ENCODE measurements at places on chromosomes 6 and 20.

DNA sequence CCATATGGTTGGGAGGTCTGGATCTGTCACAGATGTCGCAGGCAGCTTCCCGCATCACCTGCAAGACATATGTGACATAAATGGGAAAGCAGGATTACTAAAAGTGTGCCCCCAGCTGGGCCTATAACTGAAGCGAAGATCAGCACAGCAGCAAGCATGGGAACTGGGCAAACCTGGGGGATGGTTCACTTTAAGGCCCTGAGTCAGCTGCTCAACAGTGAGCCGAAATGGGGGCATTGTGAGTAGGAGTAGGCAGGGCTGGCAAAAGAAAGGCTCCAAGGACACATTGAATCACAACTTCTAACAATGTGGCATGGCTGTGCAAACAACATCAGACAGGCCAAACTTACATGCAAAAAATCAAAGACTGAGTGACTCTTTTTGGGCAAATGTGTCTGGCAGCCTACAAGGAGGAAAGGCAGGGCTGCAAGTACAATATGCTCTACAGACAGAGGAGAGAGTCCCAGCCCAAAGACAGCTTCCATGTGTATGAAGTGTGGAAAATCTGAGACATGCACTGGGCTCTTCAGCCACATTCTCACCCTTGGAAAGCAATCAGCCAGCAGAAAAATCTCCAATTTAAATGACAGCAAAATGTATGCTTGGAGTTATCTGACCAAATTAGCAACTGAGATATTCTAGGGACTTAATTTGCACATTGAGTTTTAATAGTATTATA is 531.0 kb upstream of the MMS22L start:
- H3K4me3 ChIP-seq = no peak overlapping the region
- H3K27me3 ChIP-seq = no peaks in the 10 kb centered on the region
- no peaks in the 10 kb centered on the region for H3K4me1 ChIP-seq
- no peak for DNase-seq
- H3K36me3 ChIP-seq = no peaks in the 10 kb centered on the region

DNA sequence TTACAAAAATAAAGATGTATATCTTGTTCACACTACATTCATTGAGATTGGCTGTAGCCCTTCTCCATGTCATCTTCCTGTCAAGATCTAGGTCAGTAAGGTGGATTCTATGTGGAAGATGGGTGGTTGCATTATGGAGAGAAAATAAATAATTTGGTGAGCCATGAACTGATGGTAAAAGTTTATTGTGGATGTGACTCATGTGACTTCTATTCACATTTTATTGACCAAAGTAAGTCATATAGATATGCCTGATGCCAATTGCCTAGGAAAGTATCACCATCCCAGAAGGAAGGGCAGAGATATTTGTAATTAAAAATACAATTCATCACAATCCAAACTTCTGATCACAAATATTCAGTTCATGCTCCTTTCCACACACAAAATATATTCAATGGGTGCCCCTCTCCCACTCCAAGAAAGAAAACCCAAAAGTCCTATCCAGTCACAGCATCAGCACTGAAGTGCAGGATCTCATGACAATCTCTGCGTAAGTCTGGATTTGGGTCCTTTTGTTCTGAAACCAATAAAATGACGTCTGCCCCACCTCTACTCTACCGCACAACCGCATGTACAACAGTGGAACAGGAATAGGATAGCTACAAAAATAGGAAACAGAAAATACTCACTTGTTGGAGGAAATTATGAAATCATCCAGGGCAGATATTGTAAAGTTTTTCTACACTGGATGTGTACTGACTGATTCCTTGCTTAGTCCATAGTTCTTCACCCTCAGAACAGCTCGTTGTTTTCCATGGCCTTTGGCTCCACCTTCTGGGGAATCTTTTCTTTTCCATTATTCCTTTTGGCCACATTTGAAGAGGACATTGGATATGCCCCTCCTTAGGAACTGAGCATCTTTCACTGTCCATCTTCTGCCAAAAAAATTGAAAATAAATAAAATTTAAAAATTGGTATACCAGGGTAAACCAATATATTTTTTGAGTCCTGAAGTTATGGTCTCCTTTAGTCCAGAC is 16.1 kb upstream of the SLC17A3 start:
- H3K4me3 ChIP-seq = no peak overlapping the region
- no peak overlapping the region for H3K27ac ChIP-seq
- peaks cover 8% of the 10 kb centered on the region for H3K4me1 ChIP-seq
- H3K36me3 ChIP-seq = no peaks in the 10 kb centered on the region
- DNase-seq = no peak

DNA sequence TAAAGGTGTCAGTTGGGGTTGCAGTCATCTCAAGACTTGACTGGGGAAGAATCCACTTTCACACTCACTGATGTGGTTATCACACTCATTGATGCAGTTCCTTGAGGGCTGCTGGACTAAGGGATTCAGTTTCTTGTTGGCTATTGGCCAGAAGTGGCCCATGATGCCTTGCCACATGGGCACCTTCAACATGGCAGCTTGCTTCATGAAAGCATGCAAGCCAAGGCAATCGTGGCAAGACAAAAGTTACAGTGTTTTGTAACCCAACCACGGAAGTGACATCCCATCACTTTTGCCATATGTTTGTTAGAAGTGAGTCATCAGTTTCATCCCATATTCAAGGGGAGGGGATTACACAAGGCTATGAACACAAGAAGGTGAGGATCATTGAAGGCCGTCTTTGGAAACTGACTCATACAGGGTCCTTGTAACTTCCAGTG is 3.8 kb upstream of the RANBP9 start:
- no peak overlapping the region for H3K4me3 ChIP-seq
- H3K36me3 ChIP-seq = peaks cover 10% of the 10 kb centered on the region
- H3K27ac ChIP-seq = peak overlapping the region; percentile 63
- H3K4me1 ChIP-seq = peaks cover 31% of the 10 kb centered on the region
- DNase-seq = peak; percentile 50
- H3K27me3 ChIP-seq = no peaks in the 10 kb centered on the region

DNA sequence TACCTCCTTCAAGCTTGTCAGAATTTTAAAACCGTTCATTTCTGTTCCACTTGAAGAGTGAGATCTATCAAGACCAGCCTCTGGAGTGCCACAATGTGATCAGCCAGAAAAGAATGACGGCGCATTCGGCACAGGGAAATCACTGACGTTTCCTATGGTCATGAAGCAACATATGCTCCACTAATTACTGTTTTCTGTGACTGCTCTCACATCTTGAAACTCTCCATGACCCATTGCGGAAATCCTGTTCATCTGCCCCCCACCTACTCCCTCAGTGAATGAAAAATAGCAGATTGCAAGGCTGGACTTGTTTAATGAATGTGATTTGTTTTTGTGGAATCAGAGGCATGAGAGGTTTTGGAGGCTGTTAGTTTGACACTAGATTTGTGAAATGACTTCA is 53.2 kb downstream of the SAMD5 start:
- H3K4me1 ChIP-seq = no peaks in the 10 kb centered on the region
- no peak overlapping the region for H3K4me3 ChIP-seq
- H3K27me3 ChIP-seq = no peaks in the 10 kb centered on the region
- no peak overlapping the region for H3K27ac ChIP-seq

GRCh38 chr20:23683281-23683680 is 5.6 kb downstream of the CST4 start:
- H3K4me1 ChIP-seq = no peaks in the 10 kb centered on the region
- H3K27me3 ChIP-seq = no peaks in the 10 kb centered on the region
- DNase-seq = no peak
- H3K4me3 ChIP-seq = no peak overlapping the region
- no peaks in the 10 kb centered on the region for H3K36me3 ChIP-seq
- no peak overlapping the region for H3K27ac ChIP-seq

DNA sequence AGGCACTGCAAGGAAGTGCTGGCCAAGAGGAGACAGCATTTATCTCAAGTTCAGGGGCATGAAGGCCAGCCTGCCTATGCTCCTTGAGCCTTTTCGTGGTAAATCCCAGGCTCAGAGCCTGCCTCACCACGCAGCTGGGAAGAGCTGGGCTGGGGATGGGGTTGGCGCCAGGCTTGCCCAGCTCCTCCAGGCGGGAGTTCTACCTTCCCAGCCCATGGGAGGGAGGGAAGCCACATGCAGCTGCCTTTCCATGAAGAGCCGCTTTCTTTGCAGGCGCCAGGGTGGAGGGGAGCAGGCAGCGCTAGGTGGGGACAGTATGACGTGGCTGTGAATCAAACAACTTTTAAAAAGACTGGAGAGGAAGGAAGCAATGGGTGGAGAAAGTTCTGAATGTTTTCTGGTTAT is 19.5 kb upstream of the SIRT5 start:
- H3K4me1 ChIP-seq = no peaks in the 10 kb centered on the region
- no peaks in the 10 kb centered on the region for H3K36me3 ChIP-seq
- DNase-seq = no peak
- H3K27me3 ChIP-seq = peaks cover 28% of the 10 kb centered on the region
- H3K4me3 ChIP-seq = no peak overlapping the region

- peak overlapping the region; percentile 57 for H3K27ac ChIP-seq
- DNase-seq = no peak
- no peaks in the 10 kb centered on the region for H3K27me3 ChIP-seq
- peaks cover 50% of the 10 kb centered on the region for H3K4me1 ChIP-seq
- H3K36me3 ChIP-seq = peaks cover 17% of the 10 kb centered on the region
- no peak overlapping the region for H3K4me3 ChIP-seq
Observed at GRCh38 chr6:39214120-39214813, 15.0 kb downstream of the KCNK5 start.

DNA sequence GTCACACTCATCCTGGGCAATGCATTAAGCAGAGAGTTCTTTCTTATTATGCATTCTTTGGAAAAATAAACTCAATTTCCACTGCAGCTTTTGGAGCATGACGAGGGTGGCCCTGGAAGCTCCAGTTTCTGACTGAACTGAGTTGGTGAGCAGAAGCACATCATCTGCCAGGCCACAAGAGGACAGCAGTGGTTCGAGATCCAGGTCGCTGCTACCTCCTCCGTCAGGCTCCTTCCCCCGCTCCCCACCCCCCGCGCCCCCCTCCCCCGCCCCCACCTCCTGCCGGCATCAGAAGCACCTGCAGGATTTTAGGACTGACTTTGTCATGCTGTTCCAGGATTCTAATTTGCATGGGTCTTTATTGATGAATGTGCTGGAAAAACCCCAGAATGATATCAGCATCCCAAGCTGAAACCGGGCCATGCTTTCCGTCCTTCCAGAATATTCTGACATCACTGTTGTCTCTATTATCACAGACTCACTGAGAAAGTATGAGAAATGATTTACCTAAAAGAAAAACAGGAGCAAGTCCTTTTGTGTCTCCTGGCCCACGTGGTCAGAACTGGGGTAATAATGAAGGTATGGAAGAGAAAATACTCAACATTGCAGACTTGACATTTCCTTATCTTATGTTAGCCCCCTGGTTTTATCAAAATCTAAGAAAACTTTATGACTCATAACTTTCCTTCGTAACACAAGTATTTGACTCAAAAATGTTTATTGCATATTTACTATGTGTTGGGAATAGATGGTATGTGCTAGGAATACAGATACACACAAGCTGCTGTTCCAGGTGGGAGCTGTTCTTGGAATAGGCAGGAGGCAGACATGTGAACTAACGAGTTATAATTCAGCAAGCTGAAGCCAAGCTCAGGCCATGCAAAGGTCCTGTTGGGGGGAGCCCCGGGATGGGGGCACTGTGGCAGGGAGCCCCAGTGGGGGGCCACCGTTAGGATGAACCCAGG is 220.2 kb upstream of the EXOC2 start:
- H3K4me1 ChIP-seq = no peaks in the 10 kb centered on the region
- peaks cover 10% of the 10 kb centered on the region for H3K27me3 ChIP-seq
- no peak for DNase-seq
- H3K4me3 ChIP-seq = no peak overlapping the region

- H3K27ac ChIP-seq = no peak overlapping the region
- DNase-seq = no peak
- peaks cover 6% of the 10 kb centered on the region for H3K27me3 ChIP-seq
- H3K36me3 ChIP-seq = no peaks in the 10 kb centered on the region
- peaks cover 9% of the 10 kb centered on the region for H3K4me1 ChIP-seq
- no peak overlapping the region for H3K4me3 ChIP-seq
Observed at GRCh38 chr6:144131248-144131709, 19.0 kb upstream of the STX11 start.

GRCh38 chr20:16666272-16666671 is 63.6 kb upstream of the SNRPB2 start:
- H3K27me3 ChIP-seq = peaks cover 2% of the 10 kb centered on the region
- no peak overlapping the region for H3K27ac ChIP-seq
- DNase-seq = no peak

DNA sequence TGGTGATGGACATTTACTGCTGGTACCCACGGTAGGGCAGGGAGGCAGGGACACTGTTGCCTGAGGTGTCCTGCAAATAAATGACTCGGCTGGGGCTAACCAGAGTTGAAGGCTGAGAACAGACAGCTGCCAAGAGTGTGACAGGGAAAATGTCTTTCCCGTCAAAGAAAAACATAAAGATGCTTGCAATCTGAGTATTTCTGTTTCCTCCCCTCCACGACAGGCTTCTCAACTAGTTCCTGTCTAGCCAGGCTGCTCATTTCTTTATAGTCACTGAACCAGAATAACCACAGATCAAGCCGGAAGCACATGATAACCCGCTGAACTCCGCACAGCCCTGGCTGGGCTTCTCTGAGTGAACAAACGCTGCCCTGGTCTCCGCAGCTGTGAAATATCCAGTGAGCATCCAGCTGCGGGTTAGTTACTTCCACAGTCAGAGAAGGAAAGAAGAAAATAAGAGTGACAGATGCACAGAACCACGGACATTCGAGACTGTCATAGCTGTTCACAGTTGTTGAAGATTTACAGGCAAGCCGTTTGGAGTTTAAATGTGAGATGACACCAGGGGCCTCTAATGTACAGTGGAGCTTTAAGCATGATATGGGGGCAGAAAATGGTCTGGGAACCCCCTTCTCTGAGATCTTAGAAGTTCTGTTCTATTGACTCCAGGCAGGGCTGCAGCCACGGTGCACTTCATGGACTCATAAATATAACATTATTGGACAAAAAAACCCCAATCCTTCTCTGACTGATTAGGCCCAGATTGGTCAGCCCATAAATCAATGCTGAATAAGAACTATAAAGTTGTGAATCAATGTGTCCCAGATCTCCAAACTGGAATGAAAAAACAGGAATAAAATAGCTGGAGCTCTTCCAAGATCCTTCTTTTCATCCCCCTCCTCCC is 299.9 kb upstream of the SUPT3H start:
- peaks cover 41% of the 10 kb centered on the region for H3K4me1 ChIP-seq
- peak overlapping the region; percentile 80 for H3K4me3 ChIP-seq
- DNase-seq = peak; percentile 58
- H3K27me3 ChIP-seq = no peaks in the 10 kb centered on the region

- DNase-seq = no peak
- no peak overlapping the region for H3K4me3 ChIP-seq
- H3K27ac ChIP-seq = no peak overlapping the region
- no peaks in the 10 kb centered on the region for H3K4me1 ChIP-seq
- no peaks in the 10 kb centered on the region for H3K27me3 ChIP-seq
Observed at GRCh38 chr6:101294676-101295075, 98.8 kb upstream of the GRIK2 start.

GRCh38 chr20:1467082-1467354 is 369 bp upstream of the NSFL1C start:
- H3K36me3 ChIP-seq = peaks cover 9% of the 10 kb centered on the region
- H3K27me3 ChIP-seq = peaks cover 18% of the 10 kb centered on the region
- no peak overlapping the region for H3K27ac ChIP-seq
- H3K4me3 ChIP-seq = peak overlapping the region; percentile 89
- H3K4me1 ChIP-seq = peaks cover 43% of the 10 kb centered on the region

- no peak overlapping the region for H3K4me3 ChIP-seq
- H3K27ac ChIP-seq = no peak overlapping the region
- DNase-seq = no peak
- H3K27me3 ChIP-seq = peaks cover 2% of the 10 kb centered on the region
- H3K36me3 ChIP-seq = no peaks in the 10 kb centered on the region
- no peaks in the 10 kb centered on the region for H3K4me1 ChIP-seq
Observed at GRCh38 chr20:48246061-48246790, 460.9 kb upstream of the SULF2 start.

Measured in T-helper 2 cell treated with Interferon-gamma antibody and Interleukin-4, amounts not matched to agents 5 μg/mL and 100 μg/mL, for 36 hours (primary cell).